HL-60 (cell line): ENCODE measurements at places on chromosomes 7 and 10.

DNA sequence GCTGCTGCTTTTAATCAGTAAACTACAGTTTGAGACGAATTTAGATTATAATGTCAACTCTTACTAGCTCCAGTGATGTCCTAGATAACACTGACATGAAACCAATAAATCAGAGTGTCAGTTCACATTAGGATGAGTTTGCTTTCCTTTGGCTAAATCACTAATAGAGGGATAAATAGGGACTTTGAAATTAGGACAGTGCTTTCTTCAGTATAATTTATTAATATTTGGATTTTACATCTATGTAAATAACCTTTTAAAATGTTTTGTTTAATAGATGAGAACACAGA, 55.6 kb downstream of the C1GALT1 start:
- no peak for DNase-seq

DNA sequence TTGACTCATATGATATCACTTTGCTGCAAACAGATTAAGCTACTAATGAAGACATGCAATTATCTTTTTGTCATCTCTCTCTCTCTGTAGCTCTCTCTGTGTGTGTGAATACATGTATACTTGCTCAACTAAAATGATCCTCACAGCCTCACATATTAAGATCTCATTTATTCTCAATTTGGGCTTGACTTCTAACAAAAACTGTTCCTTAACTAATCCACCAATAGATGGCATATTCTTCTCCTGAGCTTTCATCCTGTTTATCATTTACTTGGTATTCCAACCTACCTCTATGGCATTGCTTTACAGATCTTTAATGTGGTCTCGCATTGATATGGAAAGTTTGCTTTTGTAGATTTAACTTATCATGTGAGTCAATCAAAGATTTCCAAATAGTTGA, 540.4 kb downstream of the CNTNAP2 start:
- no peak for DNase-seq

DNA sequence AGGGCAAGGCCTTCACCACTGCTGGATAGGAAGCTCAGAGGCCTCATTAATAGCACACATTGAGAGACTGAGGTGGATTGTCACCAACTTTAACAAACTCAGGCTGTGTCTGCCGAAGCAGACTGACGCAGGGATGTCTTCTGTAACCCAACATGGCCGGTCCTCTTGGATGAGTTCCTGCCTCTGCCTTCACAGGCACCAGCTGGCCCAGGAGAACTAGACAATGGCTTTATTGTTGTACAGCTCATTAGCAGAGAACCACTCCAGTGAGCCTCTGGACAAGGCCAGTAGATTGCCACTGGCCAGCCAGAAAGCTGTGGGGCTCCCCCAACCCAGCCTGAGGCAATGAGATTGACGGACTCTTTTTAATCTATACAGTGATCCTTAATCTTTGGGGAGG, 9.4 kb downstream of the NODAL start:
- DNase-seq: no peak

- DNase-seq: no peak
Observed at GRCh38 chr10:132402781-132403241, 5.8 kb downstream of the PWWP2B start.

- DNase-seq: no peak
Observed at GRCh38 chr10:60921633-60922032, 22.4 kb downstream of the RHOBTB1 start.

- no peak for DNase-seq
Observed at GRCh38 chr7:4129481-4130122, 552.5 kb upstream of the FOXK1 start.

DNA sequence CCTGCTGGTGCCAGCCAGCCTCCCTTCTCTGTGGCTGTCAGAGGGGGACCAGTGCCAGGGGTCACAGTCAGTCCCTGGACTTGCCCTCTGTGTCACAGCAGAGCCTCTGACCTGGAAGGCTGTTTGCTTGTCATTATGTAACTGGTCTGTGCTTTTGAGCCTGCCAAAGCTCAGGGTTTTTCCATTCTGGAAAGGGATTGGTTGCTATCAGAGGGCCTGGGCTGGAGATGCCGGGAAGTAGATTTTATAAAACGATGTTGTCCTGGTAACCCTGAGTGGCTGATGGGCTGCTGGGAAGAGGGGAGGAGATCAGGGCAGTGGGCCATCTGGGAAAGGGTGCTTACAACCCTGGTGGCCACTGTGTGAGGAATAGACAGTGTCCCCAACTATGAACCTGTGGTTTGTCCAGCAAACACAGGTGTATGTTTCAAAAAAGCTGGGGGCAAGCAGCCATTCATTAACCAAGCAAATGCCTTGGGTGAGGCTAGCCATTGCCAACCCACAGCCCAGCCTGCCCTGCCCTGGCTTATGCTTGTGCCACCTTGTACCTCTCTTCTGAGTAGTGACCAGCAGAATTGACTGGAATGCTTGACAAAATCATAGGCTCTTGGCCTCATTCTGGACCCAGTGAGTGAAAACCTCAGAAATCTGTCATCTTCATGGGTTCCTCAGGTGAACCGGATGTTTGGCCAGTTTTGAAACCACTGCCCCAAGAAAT, 21.6 kb downstream of the SFTPD start:
- DNase-seq: no peak

- no peak for DNase-seq
Observed at GRCh38 chr10:114504769-114505579, 100.7 kb upstream of the AFAP1L2 start.

- no peak for DNase-seq
Observed at GRCh38 chr7:89002981-89003956, 207.7 kb upstream of the TEX47 start.
